Esophagus squamous epithelium (tissue), 5 donors: ENCODE measurements at places on chromosomes 4 and X.

- H3K36me3 ChIP-seq: no peaks in the 10 kb centered on the region
- H3K27ac ChIP-seq: no peak overlapping the region
- no peaks in the 10 kb centered on the region for H3K4me1 ChIP-seq
- no peak for DNase-seq
- no peaks in the 10 kb centered on the region for H3K27me3 ChIP-seq
- H3K4me3 ChIP-seq: no peak overlapping the region
Observed at GRCh38 chr4:124386648-124387047, 325.9 kb downstream of the ANKRD50 start.

- no peaks in the 10 kb centered on the region for H3K27me3 ChIP-seq
- no peak overlapping the region for H3K27ac ChIP-seq
- H3K36me3 ChIP-seq: no peaks in the 10 kb centered on the region
- no peak overlapping the region for H3K4me3 ChIP-seq
- DNase-seq: no peak
Observed at GRCh38 chr4:101238706-101239105, 108.6 kb downstream of the PPP3CA start.

DNA sequence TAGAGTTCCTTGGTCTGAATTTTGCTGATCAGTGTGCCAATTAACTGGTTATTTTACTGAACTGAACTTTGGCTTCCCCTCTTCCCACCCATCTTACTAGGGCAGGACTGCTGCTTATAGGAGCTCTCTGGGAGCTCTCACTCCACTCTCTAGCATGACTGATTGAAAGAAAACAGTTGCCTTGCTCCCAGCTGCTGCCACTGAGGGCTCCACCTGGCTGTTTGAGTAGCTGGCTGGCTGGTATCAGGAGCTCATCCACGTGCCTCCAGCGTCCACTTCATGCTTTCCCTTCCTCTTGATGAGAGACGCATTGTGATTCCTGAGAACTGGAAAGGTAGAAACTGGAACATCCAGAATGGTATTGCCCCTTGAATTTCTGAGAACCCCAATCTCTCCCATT is 73.0 kb upstream of the KLHL13 start:
- no peak overlapping the region for H3K27ac ChIP-seq
- DNase-seq: no peak
- H3K4me3 ChIP-seq: no peak overlapping the region

- no peaks in the 10 kb centered on the region for H3K36me3 ChIP-seq
- no peak overlapping the region for H3K4me3 ChIP-seq
- no peak overlapping the region for H3K27ac ChIP-seq
Observed at GRCh38 chr4:112266823-112267222, 18.9 kb downstream of the TIFA start.

GRCh38 chr4:7158991-7159390 is 33.3 kb upstream of the SORCS2 start:
- no peaks in the 10 kb centered on the region for H3K36me3 ChIP-seq
- no peak for DNase-seq
- H3K4me1 ChIP-seq: peaks cover 24% of the 10 kb centered on the region

DNA sequence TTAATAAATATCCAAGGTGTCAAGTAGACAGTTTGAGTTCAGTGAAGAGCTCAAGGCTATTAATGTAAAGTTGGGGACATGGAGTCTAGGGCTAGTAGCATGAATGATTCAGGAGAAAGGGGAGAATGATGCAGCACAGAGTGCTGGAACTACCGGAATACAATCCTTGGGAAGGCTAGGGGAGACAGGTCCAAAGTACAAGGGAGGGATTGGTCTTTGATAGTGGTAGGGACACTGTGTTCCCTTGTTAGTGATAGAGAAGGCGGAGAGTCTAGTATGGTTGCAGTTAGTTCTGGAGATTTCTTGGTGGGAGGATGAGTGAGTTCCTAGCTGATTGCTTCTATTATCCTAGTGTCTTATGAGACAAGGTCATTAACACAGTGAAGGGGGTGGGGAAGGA is 8.7 kb downstream of the GCNA start:
- no peak overlapping the region for H3K4me3 ChIP-seq
- H3K27me3 ChIP-seq: no peaks in the 10 kb centered on the region
- H3K27ac ChIP-seq: no peak overlapping the region
- H3K36me3 ChIP-seq: peaks cover 9% of the 10 kb centered on the region
- no peak for DNase-seq

DNA sequence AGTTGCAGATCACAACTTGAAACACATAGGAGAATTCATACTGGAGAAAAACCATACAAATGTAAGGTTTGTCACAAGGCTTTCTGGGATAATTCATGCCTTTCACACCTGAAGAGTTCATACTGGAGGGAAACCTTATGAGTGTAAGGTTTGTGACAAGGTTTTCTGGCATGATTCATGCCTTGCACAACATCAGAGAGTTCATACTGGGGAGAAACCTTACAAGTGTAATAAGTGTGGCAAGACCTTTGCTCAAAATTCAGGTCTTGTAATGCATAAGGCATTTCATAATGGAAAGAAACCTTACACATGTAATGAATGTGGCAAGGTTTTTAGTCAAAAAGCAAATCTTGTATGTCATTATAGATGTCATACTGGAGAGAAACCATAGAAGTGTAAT is 58.8 kb upstream of the ENPEP start:
- no peak overlapping the region for H3K27ac ChIP-seq
- no peaks in the 10 kb centered on the region for H3K36me3 ChIP-seq
- no peaks in the 10 kb centered on the region for H3K27me3 ChIP-seq
- H3K4me1 ChIP-seq: no peaks in the 10 kb centered on the region
- H3K4me3 ChIP-seq: no peak overlapping the region
- no peak for DNase-seq

DNA sequence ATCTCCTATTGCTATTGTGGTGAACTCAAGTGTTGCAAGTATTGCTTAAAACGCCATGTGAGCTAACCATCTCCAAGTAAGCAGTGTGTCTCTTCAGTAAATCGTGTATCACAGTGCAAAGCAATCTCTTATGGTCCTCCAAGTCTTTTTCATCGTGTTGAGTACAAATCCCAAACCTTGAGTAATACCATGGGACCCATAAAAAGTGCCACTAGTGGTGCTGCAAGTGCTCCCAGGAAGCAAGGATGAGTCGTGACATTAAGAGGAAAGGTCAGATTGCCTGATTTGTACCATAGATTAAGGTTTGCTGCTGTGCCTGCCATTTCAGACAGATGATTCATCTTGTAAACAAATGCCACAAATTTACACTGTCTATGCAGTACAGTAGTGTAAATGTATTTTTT is 66.9 kb upstream of the BMPR1B start:
- no peaks in the 10 kb centered on the region for H3K27me3 ChIP-seq
- H3K4me3 ChIP-seq: no peak overlapping the region
- no peaks in the 10 kb centered on the region for H3K4me1 ChIP-seq
- no peak for DNase-seq

- H3K27me3 ChIP-seq: no peaks in the 10 kb centered on the region
- H3K4me3 ChIP-seq: no peak overlapping the region
- H3K4me1 ChIP-seq: no peaks in the 10 kb centered on the region
- no peak overlapping the region for H3K27ac ChIP-seq
- no peaks in the 10 kb centered on the region for H3K36me3 ChIP-seq
- DNase-seq: no peak
Observed at GRCh38 chr4:38759113-38759789, 23.5 kb downstream of the TLR10 start.

DNA sequence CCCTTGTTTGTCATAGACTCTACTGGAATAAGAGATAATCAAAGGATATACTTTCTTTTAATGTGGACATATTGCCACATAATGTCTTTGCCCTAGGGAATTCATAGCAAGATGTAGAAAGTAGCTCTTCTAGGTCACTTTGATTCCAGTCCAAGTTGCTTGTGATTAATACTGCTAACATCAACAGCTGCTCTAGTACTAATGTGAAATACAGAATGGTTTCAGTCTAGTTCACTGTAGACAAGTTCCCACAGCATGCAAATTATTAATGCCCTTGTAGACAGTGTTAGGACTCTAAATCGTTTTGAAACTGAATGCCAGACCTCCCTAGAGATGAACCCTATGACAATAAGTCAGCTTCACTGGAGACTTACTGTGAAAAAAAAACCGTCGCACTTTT is 494.6 kb upstream of the ATOH1 start:
- no peaks in the 10 kb centered on the region for H3K27me3 ChIP-seq
- no peak for DNase-seq
- H3K4me3 ChIP-seq: no peak overlapping the region

GRCh38 chr4:109079201-109079600 is 223.3 kb downstream of the COL25A1 start:
- no peaks in the 10 kb centered on the region for H3K27me3 ChIP-seq
- no peak overlapping the region for H3K4me3 ChIP-seq
- no peaks in the 10 kb centered on the region for H3K4me1 ChIP-seq
- no peak overlapping the region for H3K27ac ChIP-seq
- no peaks in the 10 kb centered on the region for H3K36me3 ChIP-seq

- no peaks in the 10 kb centered on the region for H3K27me3 ChIP-seq
- no peak for DNase-seq
- H3K4me3 ChIP-seq: no peak overlapping the region
- no peaks in the 10 kb centered on the region for H3K36me3 ChIP-seq
- H3K27ac ChIP-seq: no peak overlapping the region
Observed at GRCh38 chr4:86910369-86910768, 18.1 kb upstream of the C4orf36 start.

DNA sequence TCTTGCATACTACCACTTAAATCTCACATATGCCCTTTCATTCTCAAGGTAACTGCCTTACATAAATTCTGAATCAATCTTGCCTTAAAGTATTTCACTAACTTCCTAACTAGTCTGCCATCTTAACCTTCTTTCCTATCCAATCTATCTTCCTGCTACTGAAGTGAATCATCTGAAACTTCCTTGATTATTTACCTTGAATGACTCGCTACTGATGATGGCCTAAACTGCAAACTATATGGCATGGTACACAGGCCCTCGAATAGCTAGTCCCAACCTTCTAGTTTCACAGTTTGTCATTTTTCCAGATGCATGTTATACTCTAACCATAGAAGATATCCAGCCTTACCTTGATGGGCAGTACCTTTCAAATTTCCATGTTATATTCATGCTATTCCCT is 19.9 kb downstream of the PHKA1 start:
- no peaks in the 10 kb centered on the region for H3K4me1 ChIP-seq
- no peak overlapping the region for H3K4me3 ChIP-seq
- no peaks in the 10 kb centered on the region for H3K36me3 ChIP-seq
- no peak for DNase-seq

DNA sequence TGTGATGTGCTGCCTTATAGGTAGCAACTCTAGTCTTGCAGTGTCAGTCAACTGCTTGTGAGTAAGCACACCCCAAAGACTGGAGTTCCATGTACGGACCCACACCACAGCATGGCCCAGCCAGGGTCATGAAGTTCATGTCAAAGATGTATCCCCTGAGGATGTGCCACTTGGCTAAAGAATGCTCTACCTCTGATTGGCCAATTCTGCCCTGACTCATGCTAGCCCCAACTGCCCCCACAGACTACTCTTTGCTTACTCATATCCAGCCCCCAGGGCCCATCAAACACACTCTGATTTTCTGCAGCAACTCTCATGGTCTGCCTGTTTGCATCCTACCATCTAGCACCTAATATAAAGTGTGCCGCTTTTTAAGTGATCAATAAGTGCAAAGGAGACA is 62.5 kb downstream of the CHRDL1 start:
- H3K4me1 ChIP-seq: no peaks in the 10 kb centered on the region
- H3K27ac ChIP-seq: no peak overlapping the region

DNA sequence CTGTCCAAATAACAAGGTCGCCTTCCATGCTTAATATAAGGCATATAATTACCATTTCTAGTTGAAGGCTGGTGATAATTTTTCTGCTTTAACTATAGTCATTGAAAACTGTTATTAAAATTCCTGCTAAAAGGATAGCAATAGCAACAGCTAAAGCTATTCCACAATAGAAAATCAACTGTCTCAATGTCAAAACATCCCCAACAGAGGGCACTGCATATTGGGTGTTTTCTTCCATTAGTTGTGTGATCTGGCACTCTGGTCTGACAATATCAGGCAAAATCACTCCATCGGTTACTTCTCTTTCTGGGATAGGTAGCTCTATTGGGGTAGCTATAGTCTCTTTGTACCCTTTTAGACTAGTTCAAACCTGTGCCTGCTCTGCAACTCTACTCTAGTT is 53.5 kb downstream of the TMPRSS11F start:
- peaks cover 18% of the 10 kb centered on the region for H3K4me1 ChIP-seq
- H3K36me3 ChIP-seq: no peaks in the 10 kb centered on the region
- no peak for DNase-seq
- H3K27ac ChIP-seq: no peak overlapping the region
- H3K4me3 ChIP-seq: no peak overlapping the region

GRCh38 chrX:144681501-144681900 is 565.8 kb upstream of the SPANXN1 start:
- H3K4me1 ChIP-seq: no peaks in the 10 kb centered on the region
- no peak overlapping the region for H3K27ac ChIP-seq
- no peaks in the 10 kb centered on the region for H3K27me3 ChIP-seq
- H3K36me3 ChIP-seq: no peaks in the 10 kb centered on the region
- DNase-seq: no peak
- H3K4me3 ChIP-seq: no peak overlapping the region

- DNase-seq: no peak
- H3K36me3 ChIP-seq: no peaks in the 10 kb centered on the region
- H3K4me3 ChIP-seq: peak overlapping the region; percentile 38
- peaks cover 5% of the 10 kb centered on the region for H3K4me1 ChIP-seq
- peak overlapping the region; percentile 83 for H3K27ac ChIP-seq
Observed at GRCh38 chr4:110637408-110638088, 14.7 kb upstream of the PITX2 start.
